Anterior cingulate cortex (tissue), 58 donors: ENCODE measurements at places on chromosomes 4 and X.

- DNase-seq, result no peak
These were observed 87.4 kb upstream of the GK2 start for GRCh38 chr4:79495447-79495846.

DNA sequence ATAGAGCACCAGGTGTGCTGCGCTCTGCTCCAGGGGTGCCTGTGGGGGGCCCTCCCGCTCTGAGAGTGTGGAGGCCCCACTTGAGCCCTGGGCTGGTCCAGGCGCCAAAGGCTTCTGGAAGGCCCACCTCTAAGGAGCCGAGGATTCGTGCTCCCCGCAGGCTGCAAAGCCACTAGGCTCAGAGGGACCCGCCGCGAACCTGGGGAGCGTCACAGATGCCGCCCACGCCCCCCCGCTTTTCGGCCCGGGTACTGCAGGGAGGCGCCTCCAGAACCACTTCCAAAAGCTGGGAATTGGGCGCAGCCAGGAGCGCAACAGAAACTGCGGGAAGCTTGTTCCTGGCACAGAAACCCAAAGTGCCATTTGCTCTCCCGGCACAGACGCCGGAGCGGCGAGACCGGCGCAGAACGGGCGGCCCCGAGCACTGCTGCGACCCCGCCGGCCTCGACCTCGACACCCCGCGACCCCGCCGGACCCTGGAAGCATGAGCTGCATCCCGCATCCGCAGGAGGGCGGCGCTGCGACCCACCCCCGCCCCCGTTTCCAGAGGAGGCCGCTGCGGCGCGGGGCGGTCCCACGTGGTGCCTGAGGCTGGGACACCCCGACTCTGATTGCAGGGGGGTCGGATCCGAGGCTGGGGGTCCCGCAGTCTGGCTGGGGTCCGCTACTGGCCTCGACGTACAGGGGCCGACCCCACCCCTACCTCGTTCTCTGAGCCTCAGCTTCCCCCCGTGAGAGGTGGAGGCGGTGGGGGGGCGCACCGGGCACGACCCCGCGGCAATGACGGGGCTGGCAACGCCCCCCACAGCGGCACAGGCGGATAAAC, 30.8 kb downstream of the CPLX1 start:
- no peak for DNase-seq

- no peak for DNase-seq
These were observed 184.4 kb downstream of the GLUD2 start for GRCh38 chrX:121231566-121232358.

DNA sequence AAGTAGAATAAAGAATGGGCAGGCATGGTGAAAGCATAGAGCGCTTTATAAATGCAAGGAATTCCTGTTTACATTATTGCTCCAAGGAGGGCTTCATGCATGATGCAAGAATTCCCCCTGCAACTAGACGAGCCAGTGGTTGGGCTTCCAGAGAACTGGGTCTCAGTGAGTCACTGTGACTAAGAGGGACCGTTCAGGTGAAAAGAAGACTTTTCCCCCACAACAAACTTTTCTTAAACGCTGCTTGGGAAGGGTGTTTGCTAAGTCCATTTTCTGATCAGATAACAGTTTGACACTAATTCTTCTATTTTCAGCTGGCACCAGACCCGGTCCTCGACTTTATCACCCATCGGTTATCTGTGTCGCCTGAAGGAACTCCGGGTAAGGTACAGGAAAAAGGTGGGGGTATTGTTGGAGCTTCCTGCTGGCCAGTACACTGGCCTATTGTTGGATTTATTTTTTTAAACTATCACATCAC, 40.1 kb downstream of the LDB2 start:
- no peak for DNase-seq

GRCh38 chrX:133417364-133417763, 2.1 kb upstream of the GPC4 start:
- no peak for DNase-seq

- DNase-seq, result no peak
These were observed 222.4 kb downstream of the HHIP start for GRCh38 chr4:144868309-144868708.

GRCh38 chrX:153765138-153766079, 1.4 kb downstream of the PLXNB3 start:
- DNase-seq, result peak; percentile 83

DNA sequence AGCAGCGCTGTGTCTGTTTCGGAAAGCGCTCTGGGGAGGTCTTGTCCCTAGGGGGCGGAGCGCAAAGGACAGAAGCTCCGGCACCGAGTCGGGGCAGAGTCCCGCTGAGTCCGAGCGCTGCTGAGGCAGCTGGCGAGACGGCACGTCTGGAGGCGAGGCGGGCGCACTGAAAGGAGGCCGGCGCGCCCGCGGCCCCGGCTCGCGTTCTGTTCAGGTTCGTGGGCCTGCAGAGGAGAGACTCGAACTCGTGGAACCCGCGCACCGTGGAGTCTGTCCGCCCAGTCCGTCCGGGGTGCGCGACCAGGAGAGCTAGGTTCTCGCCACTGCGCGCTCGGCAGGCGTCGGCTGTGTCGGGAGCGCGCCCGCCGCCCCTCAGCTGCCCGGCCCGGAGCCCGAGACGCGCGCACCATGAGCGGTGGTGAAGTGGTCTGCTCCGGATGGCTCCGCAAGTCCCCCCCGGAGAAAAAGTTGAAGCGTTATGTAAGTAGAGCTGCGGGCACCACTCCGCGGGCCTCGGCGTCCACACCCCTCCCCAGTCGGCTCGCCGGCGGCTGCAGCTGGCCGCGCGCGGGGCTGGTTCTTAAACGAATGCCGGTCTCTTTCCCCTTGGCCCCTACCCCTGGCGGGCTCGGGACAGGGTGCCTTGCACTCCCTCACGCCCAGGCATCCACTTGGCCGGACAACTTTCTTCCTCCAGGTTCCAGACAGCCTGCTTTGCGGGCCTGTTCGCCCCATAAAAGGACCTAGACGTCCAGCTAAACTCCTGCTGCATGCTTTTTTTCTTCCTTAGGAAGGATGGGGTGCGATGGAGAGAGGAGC, at the start of gene GAB1:
Gene GAB1, plus strand, starts transcription at position 96 of the 819 bp plus-strand sequence. Its CDS starts 313 bp downstream, at position 409.
- DNase-seq, result no peak
